ENCODE measurements at places on chromosomes 3 and 15. TPM values are rescaled to one million over a fixed set of nuclear protein-coding genes. Genes with fewer than 3 reads are reported as not detected.

DNA sequence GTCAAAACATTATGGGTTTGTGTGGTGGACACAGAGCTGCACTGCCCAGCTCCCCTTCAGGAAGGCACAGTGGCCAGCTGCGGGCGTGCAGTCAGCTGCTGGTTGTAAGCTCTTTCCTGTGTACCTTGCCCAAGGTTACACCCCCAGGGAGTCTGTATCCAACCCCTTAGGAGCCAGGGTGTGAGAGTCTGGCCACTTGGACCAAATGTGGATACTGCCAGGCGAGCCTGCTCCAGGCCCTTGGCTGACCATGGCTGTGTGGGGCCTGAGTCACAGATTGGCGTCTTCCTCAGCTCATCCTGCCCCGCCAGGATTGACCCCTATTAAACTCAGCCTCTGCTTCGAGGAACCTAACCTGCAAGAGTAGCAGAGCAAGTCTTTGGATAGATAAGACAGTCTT lies 56.9 kb downstream of the ABHD5 start:
- no peaks in the 10 kb centered on the region for H3K36me3 ChIP-seq
- H3K4me3 ChIP-seq, result no peak overlapping the region
- DNase-seq, result no peak
- no peak overlapping the region for H3K27ac ChIP-seq
- peaks cover 12% of the 10 kb centered on the region for H3K4me1 ChIP-seq

DNA sequence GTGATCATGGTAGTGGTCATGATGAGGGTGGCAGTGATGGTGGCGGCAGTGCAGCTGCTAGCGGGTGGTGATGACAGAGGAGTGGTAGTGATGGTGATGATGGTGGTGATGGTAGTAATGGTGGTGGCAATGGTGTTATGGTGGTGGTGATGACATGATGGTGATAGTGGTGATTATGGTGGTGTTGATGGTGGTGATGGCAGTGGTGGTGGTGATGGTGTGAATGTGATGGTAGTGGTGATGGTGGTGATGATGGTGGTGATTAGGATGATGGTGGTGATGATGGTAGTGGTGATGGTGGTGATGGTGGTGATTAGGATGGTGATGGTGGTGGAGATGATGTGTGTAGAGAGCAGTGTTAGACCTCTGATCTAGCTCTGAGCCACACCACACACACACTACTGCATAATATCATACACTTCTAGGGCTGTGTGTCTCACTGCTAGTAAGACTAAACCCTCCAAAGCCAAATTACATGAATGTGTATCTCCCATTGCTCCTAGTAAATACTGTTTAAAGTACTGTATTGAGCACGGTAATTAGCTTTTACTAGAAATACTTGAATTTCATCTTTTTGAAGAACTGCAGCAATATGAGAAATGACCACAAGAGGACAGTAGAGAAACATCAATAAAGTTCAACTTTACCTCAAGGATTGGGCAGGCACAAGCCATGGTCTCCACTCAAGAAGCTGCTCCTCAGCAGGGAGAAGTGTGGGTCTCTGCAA lies 28.8 kb downstream of the TMED3 start:
- no peak overlapping the region for H3K4me3 ChIP-seq
- no peak overlapping the region for H3K27ac ChIP-seq
- no peaks in the 10 kb centered on the region for H3K4me1 ChIP-seq
- H3K27me3 ChIP-seq, result no peaks in the 10 kb centered on the region

DNA sequence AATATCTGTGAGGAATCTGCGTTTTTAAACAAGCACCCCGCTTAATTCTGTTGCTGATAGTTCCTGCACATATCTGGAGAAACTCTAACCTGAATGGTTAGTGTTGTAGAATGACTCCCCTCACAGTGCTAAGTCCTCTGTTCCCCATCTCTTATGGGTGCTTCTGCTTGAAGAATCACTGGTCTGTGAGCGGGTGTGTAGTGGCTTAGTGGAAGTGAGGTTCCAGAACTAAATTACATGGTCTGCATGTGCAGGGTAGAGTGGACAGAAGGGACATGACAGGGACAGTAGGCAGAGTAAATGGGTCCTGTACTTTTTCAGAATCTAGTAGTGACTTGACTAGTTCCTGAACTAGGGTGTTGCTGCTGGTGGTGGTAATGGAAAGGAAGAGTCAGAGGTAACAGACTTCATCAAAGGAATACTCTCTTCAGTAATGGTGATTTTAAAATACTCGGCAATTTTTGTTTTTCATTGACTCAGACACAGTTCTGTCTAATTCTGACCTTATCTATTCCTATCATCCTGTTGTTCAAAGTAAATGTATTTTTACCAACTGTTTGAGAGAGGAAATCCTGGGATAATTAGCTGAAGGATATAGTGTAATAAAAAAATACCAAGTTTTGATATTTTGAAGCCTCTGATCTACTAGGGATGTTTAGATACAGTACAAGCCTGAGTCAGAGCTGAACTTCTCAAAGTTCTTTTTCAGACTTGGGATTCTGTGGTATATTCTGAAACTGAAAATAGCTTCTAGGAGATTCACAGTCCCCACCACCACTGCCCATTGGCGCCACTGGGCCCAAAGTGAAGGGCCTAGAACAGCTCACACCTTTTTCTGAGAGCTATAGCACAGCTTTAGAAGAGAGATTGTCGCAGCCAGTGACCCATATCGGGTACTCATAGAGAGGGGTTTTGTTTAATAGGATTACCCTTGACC lies 55.5 kb downstream of the FNDC3B start:
- H3K36me3 ChIP-seq, result no peaks in the 10 kb centered on the region
- H3K4me3 ChIP-seq, result no peak overlapping the region

DNA sequence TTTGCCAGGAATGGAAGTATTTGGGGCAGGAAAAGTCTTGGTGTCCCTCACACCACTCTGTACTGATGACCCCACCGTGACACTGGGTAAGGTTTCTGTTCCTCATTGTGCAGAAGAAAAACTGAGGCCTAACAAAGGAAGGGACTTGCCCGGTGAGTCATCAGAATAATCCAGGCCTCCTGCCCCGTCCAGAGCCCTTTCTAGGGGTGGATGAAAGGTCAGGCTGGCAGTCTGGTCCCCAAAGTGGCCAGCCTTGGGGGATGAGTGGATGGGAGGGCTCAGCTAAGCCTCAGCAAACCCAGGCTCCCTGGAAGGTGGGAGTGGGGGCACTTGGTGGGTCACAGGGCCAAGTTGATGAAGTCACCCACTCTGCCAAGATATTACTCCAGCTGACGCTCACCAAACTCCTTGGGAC lies 2.3 kb upstream of the DNAH1 start:
- no peaks in the 10 kb centered on the region for H3K27me3 ChIP-seq
- H3K4me3 ChIP-seq, result peak overlapping the region; percentile 19
- DNase-seq, result no peak
- H3K36me3 ChIP-seq, result no peaks in the 10 kb centered on the region
- peaks cover 27% of the 10 kb centered on the region for H3K4me1 ChIP-seq

DNA sequence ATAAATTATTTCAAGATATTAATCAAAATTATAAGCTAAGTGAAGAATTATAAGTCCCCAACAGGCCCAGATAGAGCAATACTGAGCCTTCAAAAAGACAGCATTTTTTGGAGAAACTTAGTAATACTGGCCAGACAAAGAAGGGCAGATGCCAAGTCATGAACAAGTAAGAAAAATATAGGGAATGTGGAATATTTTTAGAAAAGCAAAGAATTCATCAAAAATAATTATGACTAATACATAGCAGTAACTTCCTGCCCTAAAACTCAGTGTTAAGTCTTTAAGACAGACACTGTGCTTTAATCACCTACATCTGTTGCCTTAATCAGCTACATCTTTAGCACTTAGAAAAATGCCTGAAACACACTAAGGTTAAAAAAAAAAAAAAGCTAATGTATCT lies 31.2 kb downstream of the DPH6 start:
- H3K27me3 ChIP-seq, result no peaks in the 10 kb centered on the region
- H3K4me3 ChIP-seq, result no peak overlapping the region
- H3K4me1 ChIP-seq, result no peaks in the 10 kb centered on the region
- no peak for DNase-seq

DNA sequence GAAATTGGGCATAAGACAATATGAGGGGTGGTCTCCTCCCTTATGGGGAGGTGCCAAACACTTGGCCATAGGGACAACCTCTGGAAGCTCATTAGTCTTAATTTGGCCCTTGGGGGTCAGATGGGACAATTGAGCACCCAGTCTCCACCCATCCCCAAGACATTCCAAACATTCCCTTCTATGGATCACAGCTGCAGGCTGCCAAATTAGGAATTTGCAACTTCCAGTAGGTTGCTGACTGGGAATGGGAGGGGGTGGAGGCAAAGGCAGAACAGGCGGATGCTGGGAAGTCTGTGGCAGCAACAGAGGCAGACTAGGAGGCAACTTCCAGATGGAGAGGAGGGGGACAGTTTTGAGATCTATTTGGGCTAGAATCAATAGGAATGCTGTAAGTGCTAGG lies 1.4 kb upstream of the PDHB start:
- H3K36me3 ChIP-seq, result peaks cover 10% of the 10 kb centered on the region
- no peaks in the 10 kb centered on the region for H3K27me3 ChIP-seq
- H3K27ac ChIP-seq, result no peak overlapping the region
- peaks cover 27% of the 10 kb centered on the region for H3K4me1 ChIP-seq
- no peak overlapping the region for H3K4me3 ChIP-seq
- no peak for DNase-seq

DNA sequence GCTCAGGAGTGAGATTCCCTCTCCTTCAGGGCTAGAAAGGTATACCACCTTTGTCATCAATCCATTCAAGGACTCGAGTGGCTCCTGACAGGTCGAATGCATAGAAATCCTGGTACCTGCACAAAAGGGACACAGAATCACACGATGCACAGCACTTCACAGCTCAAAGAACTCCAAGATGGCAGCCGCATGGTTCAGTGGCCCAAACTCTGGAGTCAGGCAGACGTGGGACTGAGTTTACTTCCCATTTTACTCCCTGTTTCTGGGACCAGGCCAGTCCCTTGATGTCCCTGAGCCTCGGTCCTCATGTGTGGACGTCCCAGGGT lies 536 bp downstream of the WDR73 start:
- H3K27me3 ChIP-seq, result no peaks in the 10 kb centered on the region
- H3K4me1 ChIP-seq, result peaks cover 14% of the 10 kb centered on the region
- H3K4me3 ChIP-seq, result peak overlapping the region; percentile 86
- H3K27ac ChIP-seq, result peak overlapping the region; percentile 76

GRCh38 chr3:171718493-171719185 lies 91.6 kb downstream of the PLD1 start:
- no peak overlapping the region for H3K27ac ChIP-seq
- DNase-seq, result no peak
- no peaks in the 10 kb centered on the region for H3K4me1 ChIP-seq
- H3K36me3 ChIP-seq, result no peaks in the 10 kb centered on the region
- H3K4me3 ChIP-seq, result no peak overlapping the region

GRCh38 chr15:56040081-56041035 lies 46.9 kb upstream of the NEDD4 start:
- H3K27me3 ChIP-seq, result no peaks in the 10 kb centered on the region
- no peak overlapping the region for H3K4me3 ChIP-seq
- H3K27ac ChIP-seq, result peak overlapping the region; percentile 52
- H3K36me3 ChIP-seq, result no peaks in the 10 kb centered on the region
- DNase-seq, result peak; percentile 88
- H3K4me1 ChIP-seq, result peaks cover 23% of the 10 kb centered on the region

DNA sequence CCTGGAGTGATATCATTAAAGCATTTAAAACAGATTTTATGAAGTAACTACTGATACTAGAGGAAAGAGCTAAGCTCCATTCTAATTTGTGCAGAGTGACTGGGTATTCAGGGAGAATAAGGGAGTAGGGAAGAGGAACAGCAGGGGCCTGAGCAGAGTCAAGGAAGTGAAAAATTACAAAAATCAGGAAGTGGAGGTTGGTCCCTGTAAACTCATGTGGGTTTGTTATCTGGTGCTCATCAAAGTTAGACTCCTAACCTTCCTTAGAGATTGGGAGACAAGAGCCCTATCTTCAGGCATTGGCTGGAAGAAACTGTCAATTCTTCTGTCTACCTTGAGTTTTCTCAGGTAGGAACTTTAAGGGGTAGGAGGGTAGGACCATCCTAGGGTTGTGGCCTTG lies 82.5 kb downstream of the NEK11 start:
- DNase-seq, result no peak
- no peaks in the 10 kb centered on the region for H3K36me3 ChIP-seq
- no peaks in the 10 kb centered on the region for H3K27me3 ChIP-seq

GRCh38 chr3:4021162-4021561 lies 221.9 kb downstream of the LRRN1 start:
- no peak overlapping the region for H3K27ac ChIP-seq
- no peaks in the 10 kb centered on the region for H3K27me3 ChIP-seq
- H3K4me1 ChIP-seq, result no peaks in the 10 kb centered on the region
- no peaks in the 10 kb centered on the region for H3K36me3 ChIP-seq

- peaks cover 14% of the 10 kb centered on the region for H3K4me1 ChIP-seq
- H3K27ac ChIP-seq, result peak overlapping the region; percentile 92
- DNase-seq, result no peak
These were observed 585 bp downstream of the CSK start for GRCh38 chr15:74782259-74783071.

DNA sequence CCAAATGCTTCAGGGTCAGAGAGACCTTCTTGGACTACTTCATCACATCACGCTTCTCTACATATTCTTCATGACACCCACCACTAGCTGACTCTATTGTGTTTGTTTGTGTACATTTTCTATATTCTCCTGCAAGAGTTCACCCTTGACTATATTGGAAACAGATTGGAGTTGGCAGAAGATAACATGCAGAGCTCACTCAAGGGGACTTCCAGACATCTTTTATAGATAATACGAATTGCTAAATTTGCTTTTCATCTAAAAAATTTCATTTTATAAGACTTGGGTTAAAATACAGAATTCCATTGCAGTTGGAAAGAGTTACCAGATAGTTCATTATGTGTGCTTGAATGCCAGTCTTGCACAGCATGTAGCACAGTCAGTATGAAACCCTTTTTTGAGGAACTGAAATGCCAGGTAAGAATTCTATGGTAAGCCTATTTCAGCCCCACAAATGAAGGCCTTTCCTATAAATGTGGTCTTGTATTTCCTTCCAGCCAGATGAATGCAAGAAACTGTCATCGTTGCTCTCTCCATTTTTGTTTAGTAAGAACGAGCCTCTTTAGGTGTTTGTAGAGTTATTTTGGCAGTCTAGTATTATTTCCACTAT lies 177.6 kb downstream of the GHSR start:
- no peak overlapping the region for H3K27ac ChIP-seq
- no peaks in the 10 kb centered on the region for H3K4me1 ChIP-seq
- no peaks in the 10 kb centered on the region for H3K27me3 ChIP-seq
- H3K36me3 ChIP-seq, result no peaks in the 10 kb centered on the region
- DNase-seq, result no peak
- no peak overlapping the region for H3K4me3 ChIP-seq

- no peak overlapping the region for H3K4me3 ChIP-seq
- H3K36me3 ChIP-seq, result no peaks in the 10 kb centered on the region
- H3K27ac ChIP-seq, result no peak overlapping the region
- no peaks in the 10 kb centered on the region for H3K27me3 ChIP-seq
These were observed 123.2 kb upstream of the TBC1D5 start for GRCh38 chr3:17865631-17866030.

- H3K4me3 ChIP-seq, result peak overlapping the region; percentile 13
- no peaks in the 10 kb centered on the region for H3K27me3 ChIP-seq
- H3K4me1 ChIP-seq, result peaks cover 14% of the 10 kb centered on the region
These were observed 68.7 kb downstream of the CHRD start for GRCh38 chr3:184448321-184449160.

- H3K4me1 ChIP-seq, result no peaks in the 10 kb centered on the region
- no peak for DNase-seq
- no peak within 1 kb of the TSS for H3K4me3 ChIP-seq
- H3K27ac ChIP-seq, result no peak within 1 kb of the TSS
- H3K27me3 ChIP-seq, result no peaks in the 10 kb centered on the region
- no peaks in the 10 kb centered on the region for H3K36me3 ChIP-seq
These were observed at the start of gene CADPS for GRCh38 chr3:62874711-62875557. TSS of gene CADPS (minus strand) at chr3:62875416. CDS start at chr3:62875029, 387 bp downstream.

The CFAP44 gene
- 5.4 TPM for total RNA-seq

The IL17RE gene
- 14.3 TPM for total RNA-seq

The SCAANT1 gene
- total RNA-seq, result not detected

The SLC28A2 gene
- not detected for total RNA-seq

The MB21D2 gene
- total RNA-seq, result 2.8 TPM

The PROS1 gene
- 9.6 TPM for total RNA-seq

The TGM4 gene
- total RNA-seq, result not detected
